Smooth muscle cell of the brain vasculature (primary cell): ENCODE measurements at places on chromosomes 7 and 10.

DNA sequence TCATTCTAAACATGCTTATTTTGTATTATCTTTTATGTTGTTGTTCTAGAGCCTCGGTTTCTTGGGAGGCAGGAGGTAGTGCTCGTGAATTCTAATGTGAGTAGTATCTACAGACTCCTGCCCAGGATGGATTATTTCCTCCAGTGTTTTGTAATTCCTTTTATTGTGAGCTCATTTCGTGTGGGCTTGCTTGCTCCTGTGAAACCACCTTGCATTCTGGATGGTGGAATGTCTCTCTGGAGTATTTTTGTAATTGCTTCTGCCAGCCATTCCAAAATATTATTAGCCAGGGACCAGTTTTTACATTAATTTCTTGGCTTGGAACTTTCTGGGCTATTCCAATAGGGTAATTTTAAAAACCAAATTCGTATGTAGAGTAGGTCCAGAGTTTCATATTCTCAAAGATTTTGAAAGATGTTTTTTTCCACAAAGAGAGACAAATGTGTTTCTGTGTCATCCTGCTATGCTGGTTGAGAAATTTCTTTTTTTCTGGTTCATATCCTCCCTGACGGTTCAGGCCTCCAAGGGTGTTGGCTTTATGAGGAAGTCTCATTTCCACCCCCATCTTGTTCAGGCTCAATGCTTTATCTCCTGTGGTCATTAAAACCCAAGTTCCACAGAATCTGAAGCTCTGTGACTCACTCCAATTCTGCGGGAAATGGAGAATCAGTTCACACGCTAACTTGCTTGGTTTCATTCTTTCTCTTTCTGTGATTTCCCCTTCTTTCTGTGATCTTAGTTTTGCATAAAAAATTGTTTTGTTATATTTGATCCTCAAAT lies 41.7 kb upstream of the CALD1 start:
- DNase-seq, result no peak

DNA sequence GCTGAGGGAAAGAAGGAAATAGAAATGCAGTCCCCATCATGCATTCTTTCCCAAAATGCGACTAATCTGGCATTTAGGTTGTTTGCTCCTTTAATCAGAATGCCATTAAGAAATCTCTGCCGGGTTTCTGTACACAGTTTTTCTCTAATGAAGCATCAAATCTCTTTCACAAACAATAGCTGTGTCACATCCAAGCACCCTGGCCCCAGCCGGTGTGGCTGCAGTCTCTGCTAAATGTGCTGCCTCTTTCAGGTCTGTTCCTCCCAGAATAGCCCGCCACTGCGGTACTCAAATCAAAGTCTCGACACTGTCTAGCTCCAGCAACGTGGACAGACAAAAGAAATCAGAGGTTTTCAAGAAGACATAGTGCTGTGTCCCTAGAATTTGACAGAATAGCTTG lies 343.8 kb downstream of the KCNMA1 start:
- no peak for DNase-seq

GRCh38 chr7:29430279-29430949 lies 133.2 kb upstream of the PRR15 start:
- DNase-seq, result no peak

GRCh38 chr7:78066599-78066998 lies 268.0 kb downstream of the PHTF2 start:
- no peak for DNase-seq

DNA sequence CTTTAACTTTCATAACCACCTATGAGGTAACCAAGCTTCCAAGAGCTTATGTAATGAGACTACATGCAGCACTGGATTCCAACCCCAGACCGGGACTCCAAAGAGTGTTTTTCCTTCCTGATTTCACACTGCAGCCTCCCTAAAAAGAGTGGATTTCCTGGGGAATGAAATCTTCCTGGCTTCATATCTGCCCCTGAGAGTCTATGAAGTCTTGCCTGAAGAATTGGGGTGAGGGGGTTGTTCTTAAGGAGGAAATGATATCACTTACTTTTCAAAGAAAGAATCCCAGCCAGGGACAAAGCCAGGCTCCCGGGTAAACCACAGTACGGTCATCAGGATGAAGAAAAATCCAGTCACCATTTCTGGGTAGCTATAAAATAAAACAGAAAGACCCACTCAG lies 29.7 kb downstream of the STMP1 start:
- no peak for DNase-seq

DNA sequence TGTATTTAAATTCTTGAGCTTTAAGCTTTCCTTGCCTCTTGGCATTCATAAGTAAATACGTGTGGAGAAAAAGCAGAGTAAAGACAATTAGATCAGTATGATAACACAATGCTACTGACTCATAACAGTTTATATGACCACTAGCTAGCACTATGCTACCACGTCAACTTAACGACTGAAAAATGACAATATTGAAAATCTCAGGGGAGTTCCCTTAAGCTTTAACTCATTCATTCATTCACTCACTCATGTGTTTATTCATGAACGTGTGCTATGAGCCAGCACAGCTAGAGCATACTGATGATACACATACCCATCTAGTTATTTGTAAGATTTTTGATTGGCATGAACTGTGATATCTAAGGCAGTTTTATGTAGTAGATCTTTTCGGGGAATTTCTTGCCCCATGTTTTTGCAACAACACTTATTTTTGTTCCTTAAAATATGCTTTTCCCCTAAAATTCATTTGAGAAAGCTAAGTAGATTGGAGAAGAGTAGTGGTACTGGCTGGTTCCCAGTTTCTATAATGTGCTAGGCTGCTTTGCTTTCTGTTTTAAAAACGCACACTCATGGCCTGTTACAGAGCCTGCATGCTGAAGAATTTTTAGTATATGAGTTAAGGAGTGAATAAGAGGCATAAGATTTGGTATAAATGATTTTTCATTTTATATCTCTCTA lies 57.4 kb upstream of the ACBD5 start:
- no peak for DNase-seq

GRCh38 chr7:18667466-18667865 lies 171.9 kb downstream of the HDAC9 start:
- peak; percentile 55 for DNase-seq

DNA sequence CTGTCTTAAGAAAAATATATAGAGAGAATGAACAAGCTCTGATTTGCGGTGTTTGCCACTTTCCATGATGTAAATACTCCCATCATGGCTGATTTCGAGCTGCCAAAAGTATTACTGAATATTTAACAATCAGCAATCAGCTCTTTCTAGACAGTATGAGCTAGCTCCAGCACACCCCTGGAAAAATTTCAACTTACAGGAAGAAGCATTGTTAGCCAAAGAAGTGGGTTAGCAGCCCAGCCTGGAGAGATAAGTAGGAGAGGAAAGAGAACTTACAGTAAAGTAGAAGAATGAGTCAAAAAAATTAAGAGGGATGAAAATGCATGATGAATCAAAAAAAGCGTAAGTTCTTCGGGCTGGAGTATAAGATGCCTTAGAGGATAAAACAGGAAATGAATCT lies 60.6 kb upstream of the ANK3 start:
- DNase-seq, result no peak

DNA sequence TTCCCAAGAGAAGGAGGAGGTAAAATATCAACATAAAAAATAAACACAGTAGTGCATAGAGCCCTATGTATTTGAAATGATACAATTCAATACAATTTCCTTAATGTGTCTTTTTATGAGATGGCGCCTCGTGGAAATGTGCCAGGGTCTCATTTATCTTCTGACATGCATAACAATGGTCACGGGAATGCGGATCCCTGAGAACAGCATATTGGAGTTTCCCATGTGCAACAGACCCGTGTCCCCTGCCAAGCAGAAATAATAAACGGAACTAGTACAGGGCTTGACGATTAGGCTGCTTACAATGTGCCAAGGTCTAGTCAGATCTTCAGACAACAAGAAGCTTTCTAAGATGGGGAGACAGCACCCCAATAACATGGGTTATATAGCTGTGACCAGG lies 217.9 kb downstream of the ARHGAP21 start:
- no peak for DNase-seq

- DNase-seq, result peak; percentile 41
Observed at GRCh38 chr7:42065942-42066341, 171.1 kb downstream of the GLI3 start.

DNA sequence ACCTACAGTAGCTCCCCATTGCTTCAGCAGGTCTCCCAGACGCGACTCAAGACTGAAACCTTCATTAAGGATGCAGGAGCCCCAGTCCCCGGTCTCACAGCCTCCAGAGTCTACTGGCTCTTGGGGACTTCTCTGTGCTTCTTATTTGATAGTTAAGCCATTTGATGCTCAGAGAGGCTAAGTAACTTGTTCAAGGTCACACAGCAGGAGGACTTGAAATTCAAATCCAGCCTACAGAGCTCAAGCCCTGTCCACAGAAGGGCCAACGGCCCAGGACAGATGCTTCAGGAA lies 21.2 kb upstream of the ZMIZ1 start:
- no peak for DNase-seq

- no peak for DNase-seq
Observed at GRCh38 chr7:127791446-127792189, 139.6 kb downstream of the SND1 start.
